ENCODE measurements at places on chromosomes 3 and 15.

DNA sequence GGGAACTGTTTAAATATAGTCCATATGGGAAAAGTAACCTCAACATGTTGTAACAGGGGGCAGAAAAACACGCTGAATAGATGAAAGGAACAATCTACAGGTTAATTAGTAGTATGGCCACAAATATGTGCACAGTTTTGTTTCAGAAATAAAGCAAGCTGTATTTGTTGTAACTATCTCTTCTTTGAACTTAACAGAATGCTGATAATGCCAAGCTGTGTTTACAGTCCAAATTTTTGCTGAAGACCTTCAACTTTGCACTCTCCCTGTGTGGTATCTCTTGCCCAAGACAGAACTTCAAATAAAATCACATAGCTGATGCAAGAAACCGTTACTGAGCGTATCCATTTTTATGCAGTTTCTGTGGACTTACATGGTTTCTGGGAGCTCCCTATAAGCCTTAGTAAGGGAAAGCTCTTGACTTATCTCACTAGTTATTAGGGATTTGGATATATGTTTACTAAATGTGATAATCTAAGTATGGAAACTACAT, 425.4 kb upstream of the TPRG1 start:
- DNase-seq, result no peak

GRCh38 chr3:16050641-16051467, 123.6 kb upstream of the GALNT15 start:
- no peak for DNase-seq

DNA sequence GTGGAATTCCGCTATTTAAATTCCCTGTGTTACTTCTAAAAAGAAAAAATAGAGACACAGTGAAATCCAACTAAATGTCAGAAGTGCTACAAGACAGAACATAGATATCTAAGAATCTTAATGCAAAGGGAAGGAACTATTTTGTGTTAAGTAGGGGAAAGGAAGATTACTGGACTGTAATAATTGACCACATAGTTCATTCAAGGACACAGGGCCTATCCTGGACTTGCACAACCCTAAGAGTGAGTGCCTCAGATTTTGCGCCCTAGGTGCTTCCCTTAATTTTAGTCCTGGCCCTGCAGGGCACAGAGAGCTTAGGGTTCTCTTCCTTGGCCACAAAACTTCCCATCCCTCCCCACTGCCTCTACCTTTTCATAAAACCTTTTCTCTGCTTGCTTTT, 3.5 kb upstream of the IL20RB start:
- DNase-seq, result no peak

- DNase-seq, result no peak
Observed at GRCh38 chr15:70505411-70505919, 257.9 kb downstream of the UACA start.
